ENCODE measurements at places on chromosomes 4 and X. TPM values are rescaled to one million over a fixed set of nuclear protein-coding genes. Genes with fewer than 3 reads are reported as not detected.
A peak's percentile ranks its signal among the peaks of the same experiment; 100 is the strongest.

The ARAP2 gene
- total RNA-seq, result 1.8 TPM

DNA sequence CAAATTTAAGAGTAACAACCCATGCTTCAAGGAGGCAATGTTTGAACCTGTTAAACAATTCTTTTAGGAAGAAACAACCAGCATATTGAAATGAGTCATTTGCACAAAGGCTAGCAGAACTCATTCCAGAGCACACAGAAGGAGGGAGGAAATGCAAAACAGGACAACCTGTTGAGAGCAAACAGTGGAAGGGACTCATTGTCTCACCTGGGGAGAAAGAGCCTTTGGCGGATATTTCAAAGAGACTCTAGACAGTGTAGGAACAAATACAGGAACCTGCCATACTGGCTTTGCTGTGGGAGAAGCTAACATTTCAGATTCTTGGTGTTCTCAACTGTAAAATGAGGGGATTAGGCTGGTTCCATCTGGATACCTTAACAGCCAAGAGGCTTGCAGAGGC, 14.8 kb upstream of the RASGEF1B start:
- no peak overlapping the region for H3K27ac ChIP-seq
- H3K4me3 ChIP-seq, result no peak overlapping the region
- no peaks in the 10 kb centered on the region for H3K27me3 ChIP-seq
- no peaks in the 10 kb centered on the region for H3K36me3 ChIP-seq
- no peak for DNase-seq

The ANK2 gene
- total RNA-seq, result 41.1 TPM

GRCh38 chrX:65740909-65741308, 73.5 kb downstream of the MSN start:
- DNase-seq, result no peak
- H3K27me3 ChIP-seq, result no peaks in the 10 kb centered on the region
- no peak overlapping the region for H3K27ac ChIP-seq
- H3K36me3 ChIP-seq, result no peaks in the 10 kb centered on the region
- H3K4me3 ChIP-seq, result no peak overlapping the region

The MAGEB10 gene
- total RNA-seq, result not detected

DNA sequence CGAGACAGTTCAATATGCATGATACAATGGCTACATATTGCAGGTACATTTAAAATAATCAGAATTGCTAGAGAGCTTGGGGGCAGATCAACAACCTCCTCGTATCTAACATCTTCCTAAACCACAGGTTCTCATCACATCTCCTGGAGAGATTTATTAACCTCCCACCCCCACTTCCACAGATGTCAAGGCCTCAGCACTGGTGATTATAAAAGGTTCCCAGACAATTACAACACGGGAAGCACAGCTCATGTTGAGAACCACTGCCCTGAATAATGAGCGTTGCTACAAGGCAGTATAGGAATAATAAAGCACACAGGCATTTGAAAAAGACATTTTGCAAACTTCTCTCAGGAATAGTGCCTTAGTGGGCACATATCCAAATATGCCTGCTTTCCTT, 42.8 kb downstream of the ELOVL6 start:
- H3K4me3 ChIP-seq, result no peak overlapping the region
- DNase-seq, result no peak
- no peaks in the 10 kb centered on the region for H3K36me3 ChIP-seq
- no peaks in the 10 kb centered on the region for H3K4me1 ChIP-seq

GRCh38 chrX:77937291-77937690, 26.8 kb downstream of the ATP7A start:
- DNase-seq, result no peak
- H3K27me3 ChIP-seq, result no peaks in the 10 kb centered on the region
- no peak overlapping the region for H3K27ac ChIP-seq
- no peaks in the 10 kb centered on the region for H3K36me3 ChIP-seq
- no peak overlapping the region for H3K4me3 ChIP-seq

The ENOPH1 gene
- 16.1 TPM for total RNA-seq

- no peaks in the 10 kb centered on the region for H3K36me3 ChIP-seq
- peaks cover 2% of the 10 kb centered on the region for H3K4me1 ChIP-seq
- no peak for DNase-seq
- H3K27me3 ChIP-seq, result no peaks in the 10 kb centered on the region
- no peak overlapping the region for H3K27ac ChIP-seq
- no peak overlapping the region for H3K4me3 ChIP-seq
Measured at GRCh38 chrX:16855363-16856075, 14.6 kb downstream of the RBBP7 start.

DNA sequence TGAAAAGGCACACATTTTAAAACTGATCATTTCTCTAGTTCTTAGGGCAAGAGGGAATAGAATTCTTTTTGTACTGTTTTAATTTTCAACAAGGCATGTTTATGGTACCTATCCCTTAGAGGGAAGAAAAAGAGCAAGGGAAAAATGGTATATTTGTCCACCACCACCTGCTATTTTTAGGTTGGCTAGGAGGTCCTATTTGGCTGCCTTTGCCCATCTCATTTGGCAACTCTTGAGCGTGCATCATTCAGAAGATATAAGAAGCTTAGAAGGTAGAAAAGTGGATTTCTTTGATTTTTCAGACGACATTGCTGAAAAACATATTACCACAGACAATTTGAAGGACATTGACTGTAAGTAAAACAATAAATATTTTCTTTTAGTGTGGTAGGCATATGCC, 69.0 kb downstream of the DCK start:
- DNase-seq, result no peak
- no peak overlapping the region for H3K4me3 ChIP-seq
- no peaks in the 10 kb centered on the region for H3K4me1 ChIP-seq
- H3K27me3 ChIP-seq, result no peaks in the 10 kb centered on the region
- no peaks in the 10 kb centered on the region for H3K36me3 ChIP-seq

- peak within 1 kb of the TSS; percentile 58 for H3K4me3 ChIP-seq
- no peak within 1 kb of the TSS for H3K27ac ChIP-seq
- H3K27me3 ChIP-seq, result no peaks in the 10 kb centered on the region
- DNase-seq, result peak; percentile 81
- H3K4me1 ChIP-seq, result peaks cover 9% of the 10 kb centered on the region
Measured at GRCh38 chr4:83334425-83335241, at the start of gene HPSE. Gene HPSE, minus strand, starts transcription at chr4:83334848. Its CDS starts 66 bp downstream, at chr4:83334782.

The SUPT20HL2 gene
- 1.1 TPM for total RNA-seq

The RBM46 gene
- not detected for total RNA-seq

GRCh38 chr4:188130355-188130754, 8.9 kb upstream of the TRIML1 start:
- no peak overlapping the region for H3K27ac ChIP-seq
- no peak overlapping the region for H3K4me3 ChIP-seq
- no peaks in the 10 kb centered on the region for H3K4me1 ChIP-seq
- DNase-seq, result no peak

The GPR34 gene
- total RNA-seq, result 5.5 TPM

GRCh38 chr4:126701756-126702155, 931.0 kb upstream of the INTU start:
- no peak for DNase-seq
- no peak overlapping the region for H3K4me3 ChIP-seq
- no peak overlapping the region for H3K27ac ChIP-seq
- no peaks in the 10 kb centered on the region for H3K27me3 ChIP-seq
- H3K4me1 ChIP-seq, result no peaks in the 10 kb centered on the region

GRCh38 chr4:172927096-172927814, 241.4 kb upstream of the GALNT7 start:
- H3K27ac ChIP-seq, result no peak overlapping the region
- no peak for DNase-seq
- H3K4me1 ChIP-seq, result no peaks in the 10 kb centered on the region
- H3K27me3 ChIP-seq, result no peaks in the 10 kb centered on the region
- no peak overlapping the region for H3K4me3 ChIP-seq

The PRAF2 gene
- 29.3 TPM for total RNA-seq
